ENCODE measurements at places on chromosomes 5 and 9.
A peak's percentile ranks its signal among the peaks of the same experiment; 100 is the strongest.

DNA sequence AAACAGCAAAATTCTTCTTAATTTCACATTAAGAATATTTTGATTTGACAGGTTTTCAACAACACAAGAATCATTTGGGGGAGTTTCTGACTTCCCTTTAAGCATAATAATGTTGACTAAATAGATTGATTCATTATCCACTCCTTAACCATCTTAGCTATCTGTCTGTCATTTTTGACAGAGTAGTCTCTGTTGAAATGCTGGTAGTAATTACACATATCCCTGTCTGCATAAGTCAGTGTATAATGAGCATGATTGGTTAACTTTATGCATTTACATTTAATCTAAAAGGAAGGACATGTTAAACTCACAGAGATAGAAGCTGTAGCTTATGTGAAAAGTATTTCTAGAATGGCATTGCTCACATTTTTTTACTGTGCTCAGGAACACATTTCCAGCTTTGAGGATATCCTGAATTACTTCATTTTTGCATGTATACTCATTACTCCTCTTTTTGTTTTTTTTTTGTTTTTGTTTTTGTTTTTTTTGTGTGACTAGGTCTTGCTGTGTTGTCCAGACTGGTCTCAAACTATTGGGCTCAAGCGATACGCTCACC lies 385.9 kb downstream of the KDM4C start:
- no peak for DNase-seq

DNA sequence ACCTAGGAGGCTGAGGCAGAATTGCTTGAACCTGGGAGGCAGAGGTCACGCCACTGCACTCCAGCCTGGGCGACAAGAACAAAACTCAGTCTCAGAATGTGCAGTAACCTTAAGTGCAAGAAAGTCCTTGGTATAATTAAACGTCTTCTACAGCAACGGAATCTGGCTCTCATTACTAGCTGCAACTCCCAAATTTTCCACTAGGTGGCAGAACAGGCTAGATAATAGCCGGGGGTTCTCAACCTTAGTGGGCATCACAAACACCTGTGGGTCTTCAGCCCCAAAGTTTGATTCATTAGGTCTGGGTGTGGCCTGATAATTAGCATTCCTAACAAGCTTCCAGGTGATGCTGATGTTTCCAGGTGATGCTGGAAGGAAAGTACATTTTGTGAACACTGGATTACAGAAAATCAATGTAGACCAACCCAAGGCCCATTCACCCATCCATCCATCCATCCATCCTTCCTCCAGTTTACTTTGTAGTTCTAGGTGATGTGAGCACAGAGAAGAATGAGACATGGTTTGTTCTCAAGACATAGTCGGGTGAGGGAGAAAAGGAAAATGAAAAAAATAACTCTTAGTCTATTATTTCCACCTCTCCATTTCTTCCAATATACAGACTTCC lies 37.3 kb downstream of the FBXW2 start:
- peak; percentile 32 for DNase-seq

DNA sequence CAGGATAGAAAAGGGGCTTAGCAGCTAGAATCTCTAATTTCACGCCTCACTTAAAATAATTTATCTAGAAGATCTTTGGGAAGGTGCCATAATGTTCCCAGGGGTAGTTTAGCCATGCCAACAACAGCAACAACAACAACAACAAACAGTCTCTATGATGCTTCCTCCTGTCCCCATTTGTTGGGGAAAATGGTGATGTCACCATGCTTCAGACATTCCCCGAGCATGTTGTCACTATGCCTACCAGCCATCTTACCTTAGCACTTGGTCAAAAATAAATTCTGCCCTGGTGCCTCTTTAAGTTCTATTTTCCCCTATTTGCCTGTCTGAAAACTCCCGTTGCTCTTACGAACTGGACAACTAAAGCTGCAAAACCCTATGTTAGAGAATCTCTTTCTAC lies 76.6 kb downstream of the KCNN2 start:
- DNase-seq: no peak

GRCh38 chr5:43619911-43620310 lies 16.9 kb downstream of the NNT start:
- DNase-seq: no peak

DNA sequence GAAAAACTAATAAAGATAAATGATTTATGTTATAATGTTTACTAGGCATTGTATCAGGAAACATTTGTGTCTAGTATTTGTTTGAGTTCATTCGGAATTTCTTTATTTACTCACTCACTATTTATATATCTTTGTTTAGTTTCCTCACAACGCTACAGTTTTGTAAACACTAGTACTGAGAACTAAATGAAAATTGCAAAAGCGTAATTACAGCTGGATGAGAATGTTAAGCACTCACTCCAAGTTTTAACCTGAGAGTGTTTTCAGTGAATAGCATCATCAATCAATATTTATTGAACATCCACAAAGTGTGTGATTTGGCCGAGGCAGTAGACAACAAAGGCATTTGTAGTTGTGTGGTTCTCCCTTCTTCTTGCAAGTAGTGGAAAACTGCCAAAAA lies 969.6 kb upstream of the DMAC1 start:
- no peak for DNase-seq

GRCh38 chr5:17275289-17276158 lies 58.1 kb downstream of the BASP1 start:
- no peak for DNase-seq

GRCh38 chr9:89759572-89759971 lies 154.8 kb downstream of the GADD45G start:
- DNase-seq: no peak

GRCh38 chr5:90930756-90931431 lies 372.3 kb downstream of the ADGRV1 start:
- no peak for DNase-seq

DNA sequence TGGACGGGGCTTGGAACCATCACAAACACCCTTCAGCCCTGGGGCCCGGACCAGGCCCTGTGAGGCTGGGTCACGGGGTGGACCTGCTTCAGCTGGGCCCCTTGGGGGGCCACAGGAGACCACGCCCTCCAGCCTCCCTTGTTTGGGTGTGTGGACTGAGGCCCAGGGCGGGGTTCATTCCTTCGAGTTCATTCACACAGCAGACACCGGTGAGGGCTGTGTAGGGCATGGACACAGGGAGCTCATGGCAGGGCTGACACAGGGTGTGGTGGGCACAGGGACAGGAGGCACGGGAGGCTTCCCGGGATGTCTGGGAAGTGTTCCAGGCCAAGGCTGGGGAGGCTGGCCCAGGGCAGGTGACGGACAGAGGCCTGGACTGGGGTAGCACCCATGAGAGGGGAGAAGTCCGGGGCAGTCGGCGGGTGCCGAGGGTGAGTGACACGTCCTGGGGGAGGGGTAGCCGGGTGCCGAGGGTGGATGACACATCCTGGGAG lies 8.9 kb downstream of the DNLZ start:
- no peak for DNase-seq

GRCh38 chr9:113807173-113808061 lies 68.7 kb upstream of the ZNF618 start:
- DNase-seq: peak; percentile 8

DNA sequence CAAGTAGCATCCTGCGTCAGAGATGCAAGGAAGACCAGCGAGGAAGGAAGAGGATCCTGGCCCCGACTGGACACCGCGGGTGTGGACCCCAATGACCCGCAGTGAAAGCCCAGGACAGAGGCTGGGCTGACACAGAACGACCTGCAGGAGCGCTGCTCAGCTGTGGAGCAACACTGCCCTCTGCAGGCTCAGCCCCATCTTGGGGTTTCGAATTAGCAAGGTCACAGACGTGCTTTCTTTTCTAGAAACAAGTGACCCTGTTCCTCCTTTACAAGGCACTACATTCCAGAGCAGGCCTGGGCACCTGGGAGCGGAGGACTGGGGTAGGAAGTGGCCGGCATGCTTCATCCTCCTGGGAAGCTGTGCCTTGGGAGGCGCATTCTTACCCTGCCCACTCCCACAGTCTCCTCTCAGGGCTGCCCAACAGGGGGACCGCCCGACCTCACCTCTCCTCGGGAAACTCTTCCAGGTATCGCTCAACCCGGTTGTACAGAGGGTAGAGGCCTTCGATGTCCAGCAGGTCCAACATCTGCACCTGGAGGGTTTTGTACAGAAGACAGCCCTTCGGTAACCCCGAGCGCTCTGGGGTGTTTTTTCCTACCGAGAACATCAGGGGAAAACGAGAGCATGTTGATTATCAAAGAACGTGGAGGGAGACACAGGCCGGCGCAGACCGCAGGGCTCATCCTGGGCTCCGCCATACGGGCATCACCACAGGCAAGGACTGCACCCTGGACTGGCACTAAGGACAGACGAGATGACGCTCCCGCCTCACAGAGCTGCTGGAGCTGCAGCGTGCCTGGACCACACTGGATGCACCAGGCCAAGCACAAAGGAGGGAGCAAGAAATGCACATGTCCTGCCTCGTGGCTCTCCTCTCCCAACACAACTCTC lies 35.0 kb downstream of the IPPK start:
- peak; percentile 56 for DNase-seq

DNA sequence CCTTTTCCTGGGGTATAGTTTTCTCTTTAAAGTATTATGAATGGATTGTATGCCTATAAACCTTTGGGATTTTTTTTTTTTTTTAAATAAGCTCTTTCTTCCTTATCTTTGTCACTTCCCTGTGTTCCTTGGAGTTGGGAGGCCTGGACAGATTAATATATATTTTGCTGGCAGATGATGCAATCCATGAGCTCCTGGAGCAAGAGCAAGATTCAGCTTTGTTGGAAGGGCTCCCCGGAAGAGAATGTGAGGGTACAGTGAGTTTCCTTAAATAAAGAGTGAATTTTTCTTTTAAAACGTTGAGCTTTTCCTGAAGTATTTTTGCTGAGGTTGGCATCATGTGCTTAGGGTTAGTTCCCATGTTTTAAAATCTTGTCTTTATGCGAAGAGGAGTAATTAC lies 98.7 kb upstream of the SLC28A3 start:
- DNase-seq: no peak

- no peak for DNase-seq
Measured at GRCh38 chr5:7650755-7651154, 200.2 kb downstream of the CFAP90 start.

DNA sequence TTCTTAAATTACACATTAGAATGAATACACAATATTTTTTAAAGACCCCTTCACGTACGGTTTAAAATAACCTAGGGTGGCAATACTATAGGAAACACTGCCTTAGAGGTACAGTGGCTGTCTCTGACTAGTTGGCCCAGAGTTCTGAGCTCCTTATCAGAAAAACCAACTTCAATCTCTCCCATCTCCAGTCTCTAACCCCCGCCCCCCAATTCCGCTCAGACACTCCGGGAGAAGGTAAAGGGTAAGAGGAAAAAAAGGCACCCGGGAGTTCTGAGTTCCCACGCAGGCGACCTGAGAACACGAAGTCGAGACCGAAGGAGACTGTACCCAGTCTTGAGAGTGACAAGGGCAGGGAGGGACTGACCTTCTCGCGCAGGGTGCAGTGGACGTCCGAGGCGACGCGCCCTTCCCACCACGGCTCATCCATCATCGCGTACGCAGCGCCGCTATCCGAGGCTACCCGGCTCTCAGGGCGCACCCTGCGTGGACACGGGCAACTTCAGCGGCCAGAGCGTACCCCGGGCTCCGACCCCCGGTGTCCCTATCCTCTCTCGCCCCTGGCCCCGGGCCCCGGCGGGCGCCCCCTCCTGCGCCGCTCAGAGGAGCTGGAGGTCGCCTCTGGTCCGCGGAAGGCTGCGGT lies 752 bp downstream of the CCNJL start:
- no peak for DNase-seq

DNA sequence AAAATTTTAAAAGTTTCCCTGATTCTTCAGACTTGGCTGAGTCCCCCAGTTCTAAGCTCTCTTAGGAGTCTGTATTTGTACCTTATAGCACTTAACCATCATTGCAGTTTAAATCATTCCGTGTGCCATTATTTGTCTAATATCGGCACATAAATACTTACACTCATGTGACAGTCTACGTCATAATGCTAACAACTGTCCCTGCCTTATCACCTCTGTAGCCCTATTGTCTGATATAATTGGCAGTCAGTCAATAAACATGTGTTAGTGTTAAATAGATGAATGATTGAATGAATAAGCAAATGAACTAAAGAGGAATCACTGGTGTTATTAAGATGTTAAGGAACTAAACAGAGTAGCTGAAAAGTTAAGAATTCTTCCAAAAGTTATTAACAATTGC lies 287.8 kb downstream of the EBF1 start:
- no peak for DNase-seq

GRCh38 chr9:124308606-124309491 lies 51.1 kb downstream of the NEK6 start:
- no peak for DNase-seq

- DNase-seq: no peak
Measured at GRCh38 chr5:142296914-142297417, 27.9 kb downstream of the SPRY4 start.

DNA sequence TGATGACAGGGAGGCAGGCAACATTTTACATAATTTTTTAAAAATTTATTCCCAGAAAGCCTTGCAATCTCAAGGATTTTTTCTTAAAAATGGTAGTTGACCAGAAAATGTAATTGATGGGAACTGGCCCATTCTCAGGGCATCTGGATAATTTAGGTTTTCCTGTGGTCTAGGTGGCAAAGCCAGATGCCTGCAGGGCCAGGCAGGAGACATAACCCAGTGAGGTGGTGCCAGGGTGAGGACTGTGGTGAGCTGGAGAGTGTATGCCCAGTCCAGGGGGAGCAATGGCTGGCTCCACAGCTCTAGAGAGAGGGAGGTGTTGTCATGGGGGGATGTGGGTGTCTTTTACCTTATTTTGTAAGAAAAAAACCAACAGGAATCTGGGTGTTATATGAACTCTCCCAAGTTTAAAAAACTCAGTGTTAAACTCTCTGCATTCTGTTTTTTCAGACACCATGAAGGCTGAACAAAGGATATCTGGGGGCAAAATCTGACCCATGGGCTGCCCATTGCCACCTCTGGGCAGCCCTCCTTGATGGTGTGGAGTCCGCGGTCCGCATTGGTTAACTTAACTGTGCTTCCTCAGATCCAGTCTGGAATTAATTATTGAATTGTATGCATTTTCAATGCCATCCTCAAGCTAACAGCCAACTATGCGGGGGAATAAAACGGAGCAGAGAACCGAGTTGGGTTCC lies 43.9 kb downstream of the BOD1 start:
- DNase-seq: no peak

DNA sequence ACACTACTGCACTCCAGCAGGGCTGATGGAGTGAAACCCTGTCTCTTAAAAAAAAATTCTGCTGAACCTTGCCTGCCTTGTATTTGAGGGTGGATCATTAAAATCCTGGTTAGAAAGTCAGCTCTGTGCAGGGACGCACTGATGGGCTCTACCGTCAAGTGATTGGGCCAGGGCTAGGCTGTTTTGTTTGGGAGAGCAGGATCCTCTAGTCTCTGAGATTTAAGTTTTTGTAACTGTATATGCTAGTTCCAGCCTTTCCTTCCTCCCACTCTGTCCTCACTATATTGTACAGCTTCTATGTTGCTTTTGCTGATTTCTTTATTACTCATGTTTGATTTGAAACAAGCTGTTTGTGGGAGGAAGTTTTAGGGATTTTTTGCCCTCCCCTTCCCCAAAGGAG lies 11.5 kb downstream of the DDX4 start:
- no peak for DNase-seq

GRCh38 chr9:115416299-115416698 lies 298.3 kb upstream of the TNC start:
- DNase-seq: no peak

All from activated T-cell treated with anti-CD3 and anti-CD28 coated beads for 48 hours (primary cell).